ENCODE measurements at places on chromosomes 2 and 18. TPM values are rescaled to one million over a fixed set of nuclear protein-coding genes. Genes with fewer than 3 reads are reported as not detected.

The ARHGEF33 gene
- 1.1 TPM for total RNA-seq

DNA sequence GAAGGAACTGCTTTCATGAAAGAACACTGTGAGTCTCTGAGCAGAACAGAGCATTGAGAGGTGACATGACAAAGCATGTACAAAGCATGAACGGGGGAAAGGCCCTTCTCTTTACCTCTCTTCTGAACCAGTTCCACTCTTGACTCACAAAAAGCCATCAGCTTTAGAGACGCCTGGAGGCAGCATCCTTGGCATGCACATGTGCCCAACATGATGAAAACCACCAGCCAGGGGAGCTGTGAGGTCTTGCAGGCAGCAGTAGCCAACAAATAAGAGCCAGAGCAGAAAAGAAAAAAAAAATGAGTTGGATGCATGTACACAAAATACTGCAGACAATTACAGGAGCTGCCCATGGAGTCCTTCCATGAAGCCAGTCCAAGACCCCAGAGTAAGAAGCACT is 95.5 kb upstream of the AGAP1 start:
- no peak for DNase-seq

The CCDC85A gene
- 12.1 TPM for total RNA-seq

DNA sequence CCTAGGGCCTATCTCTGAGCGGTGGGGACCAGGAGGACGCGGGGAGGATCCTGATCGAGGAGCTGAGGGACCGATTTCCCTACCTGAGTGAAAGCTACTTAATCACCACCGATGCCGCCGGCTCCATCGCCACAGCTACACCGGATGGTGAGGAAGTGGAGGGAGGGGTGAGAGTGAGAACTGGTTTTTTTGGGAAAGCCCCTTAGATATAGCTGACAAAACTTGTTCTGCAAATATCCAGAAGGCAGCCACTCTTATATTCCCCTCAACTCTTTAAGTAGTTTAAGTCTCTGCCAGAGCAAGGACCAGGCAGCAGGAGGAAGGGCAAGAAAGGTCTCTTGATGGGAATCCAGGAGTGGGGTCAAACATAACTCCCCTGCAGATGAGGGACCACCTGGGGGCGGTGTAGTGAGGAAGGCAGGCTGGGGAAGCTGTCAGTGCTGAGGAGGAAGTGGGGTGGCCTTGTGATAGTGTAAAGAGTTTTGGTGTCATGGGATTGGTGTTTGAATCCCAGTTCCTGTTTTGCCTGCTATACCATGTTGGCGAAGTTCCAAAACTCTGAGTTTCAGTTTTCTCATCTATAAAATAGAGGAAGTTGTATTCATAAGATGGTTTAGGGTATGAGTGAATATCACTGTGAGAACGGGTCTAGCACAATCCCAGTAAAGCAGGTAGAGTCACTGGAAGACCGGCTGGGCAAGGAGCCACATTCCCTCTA is 3.4 kb downstream of the NAGK start:
- no peak for DNase-seq

DNA sequence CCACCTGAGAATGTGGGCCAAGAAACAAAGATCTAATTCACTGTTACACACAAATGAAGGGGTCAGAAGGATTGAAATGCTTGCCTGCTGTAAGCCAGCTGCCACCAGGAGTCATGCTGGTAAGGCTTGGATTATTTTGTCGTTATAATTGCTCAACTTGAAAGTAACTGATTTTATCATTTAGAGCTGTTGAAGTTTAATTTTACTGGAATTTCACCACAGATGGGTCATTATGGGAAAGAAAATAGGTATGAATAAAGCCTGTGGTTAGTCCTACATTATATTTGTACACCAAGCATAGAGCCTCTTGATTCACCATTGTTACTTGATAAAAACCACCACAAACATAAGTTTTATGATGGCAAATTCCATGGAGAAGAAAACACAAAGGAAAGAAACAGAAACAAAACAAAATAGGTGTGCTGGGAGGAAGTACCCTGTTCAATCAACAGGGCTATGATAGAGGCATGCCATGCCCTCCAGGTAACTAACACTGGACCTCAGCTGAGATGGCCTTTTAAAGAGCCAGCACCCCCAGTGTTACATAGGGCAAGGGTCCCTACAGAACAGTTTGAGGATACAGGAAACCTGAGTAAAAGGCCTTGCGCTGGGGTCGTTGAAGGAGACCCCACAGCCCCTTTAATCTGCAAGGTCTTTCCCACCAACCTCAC is 3.0 kb downstream of the CLEC4F start:
- no peak for DNase-seq

- DNase-seq, result no peak
Observed at GRCh38 chr2:45722477-45722876, 71.0 kb downstream of the PRKCE start.

DNA sequence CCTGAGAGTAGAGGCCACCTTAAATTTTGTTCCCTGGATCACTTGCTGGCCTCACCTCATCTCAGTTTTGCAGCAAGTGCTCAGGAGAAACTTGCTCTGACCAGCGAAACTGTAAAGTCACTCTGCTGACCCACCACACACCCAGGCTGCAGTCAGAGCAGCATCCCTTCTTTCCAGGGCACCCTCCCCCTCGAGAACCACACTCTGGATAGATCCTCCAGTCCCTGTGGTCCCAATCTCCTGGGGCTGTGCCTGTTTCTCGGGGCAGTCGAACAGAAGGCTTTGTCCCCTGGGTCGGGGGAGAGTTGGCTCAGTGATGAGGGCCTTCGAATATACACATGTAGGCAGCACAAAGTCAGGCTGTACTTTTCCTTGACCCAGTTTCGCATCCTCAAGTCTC is 18.4 kb downstream of the ST8SIA5 start:
- no peak for DNase-seq

GRCh38 chr2:239688840-239689239 is 288.0 kb upstream of the HDAC4 start:
- DNase-seq, result no peak

DNA sequence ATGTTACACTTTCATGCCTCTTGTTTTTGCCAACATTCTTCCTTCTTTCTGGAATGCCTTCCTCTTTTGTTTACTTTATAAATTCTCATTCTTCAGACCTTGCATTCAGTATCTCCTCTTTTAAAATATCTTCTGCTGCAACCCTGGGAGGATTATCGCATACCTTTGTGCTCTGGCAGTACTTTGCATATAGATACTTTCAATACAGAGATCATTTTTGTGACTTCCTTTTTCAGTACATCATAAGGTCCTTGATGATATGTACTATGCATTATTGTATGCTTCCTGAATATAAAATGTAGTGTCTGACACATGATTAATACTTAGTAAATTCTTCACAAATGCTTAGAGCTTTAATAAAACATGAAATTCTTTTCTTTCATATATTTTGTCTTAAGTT is 538.7 kb downstream of the TRIB2 start:
- DNase-seq, result no peak

The MARCO gene
- total RNA-seq, result not detected

GRCh38 chr2:28997237-28997846 is 16.2 kb downstream of the TOGARAM2 start:
- DNase-seq, result no peak

- DNase-seq, result no peak
Observed at GRCh38 chr18:75418293-75419005, 9.1 kb downstream of the SMIM21 start.

DNA sequence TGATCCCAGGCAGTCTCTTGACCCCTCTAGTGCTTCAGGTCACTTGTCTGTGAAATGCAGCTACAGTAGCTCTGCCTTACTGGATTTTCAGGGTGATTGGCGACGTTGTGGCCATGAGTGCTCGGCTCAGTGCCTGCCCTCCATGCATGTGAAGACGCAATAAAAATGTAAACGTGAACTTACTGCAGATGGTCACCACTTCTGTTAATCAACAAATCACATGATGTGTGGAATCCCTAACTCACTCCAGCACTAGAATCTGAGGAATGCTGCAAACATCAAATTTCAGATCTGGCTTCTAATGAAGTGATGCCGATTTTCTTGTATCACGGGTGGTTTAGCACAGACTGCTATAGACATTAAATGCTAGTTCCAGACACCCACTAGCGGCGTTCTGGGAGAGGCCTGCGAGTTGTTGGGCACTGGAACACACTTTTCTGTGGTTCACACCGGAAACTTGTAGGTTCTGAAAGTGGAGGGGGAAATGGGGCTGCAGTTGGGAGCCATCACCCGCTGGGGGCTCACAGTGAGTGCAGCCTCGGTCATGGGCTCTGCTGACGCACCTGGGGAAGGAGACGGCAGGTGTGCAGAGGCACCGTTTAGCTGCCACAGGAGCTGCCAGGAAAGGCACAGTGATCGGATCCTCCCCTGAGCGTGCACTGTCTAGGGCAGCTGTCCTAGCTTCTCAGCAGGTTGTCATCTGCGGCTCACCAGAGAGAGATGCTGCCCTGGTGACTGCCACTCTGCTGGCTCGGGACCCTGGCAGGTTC is 6.5 kb downstream of the CNDP1 start:
- DNase-seq, result no peak

GRCh38 chr2:177888581-177888980 is 184.0 kb downstream of the PDE11A start:
- no peak for DNase-seq

- no peak for DNase-seq
Observed at GRCh38 chr2:67259556-67260342, 137.4 kb upstream of the ETAA1 start.

GRCh38 chr18:6088432-6088831 is 193.1 kb upstream of the TMEM200C start:
- DNase-seq, result no peak

The MAPRE3 gene
- 49.2 TPM for total RNA-seq

The CD207 gene
- total RNA-seq, result 0.51 TPM

The FAM237A gene
- total RNA-seq, result not detected

DNA sequence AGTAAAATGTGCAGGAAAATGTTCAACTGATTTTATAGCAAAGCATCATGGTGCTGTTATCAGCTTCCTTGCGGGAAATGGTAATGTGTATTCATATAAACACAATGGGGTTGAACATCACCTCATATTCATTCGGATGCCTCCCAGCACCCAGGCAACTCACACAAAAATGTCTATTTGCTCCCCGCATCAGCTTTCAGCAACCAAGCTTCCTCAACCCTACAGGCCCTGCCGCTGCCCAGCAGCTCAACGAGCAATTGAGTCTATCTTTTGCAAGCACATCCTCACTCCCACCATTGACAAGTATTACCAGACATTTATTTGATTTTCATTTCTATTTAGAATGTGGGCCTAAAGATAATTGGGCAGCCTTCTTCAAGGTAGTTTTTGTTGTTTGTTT is 2161.4 kb upstream of the PIK3C3 start:
- no peak for DNase-seq

Measured in glutamatergic neuron (in vitro differentiated cells).